Osteocyte (in vitro differentiated cells): ENCODE measurements at places on chromosomes 3 and 15.

GRCh38 chr3:133662278-133662651 lies 524 bp upstream of the TOPBP1 start:
- DNase-seq, result no peak

DNA sequence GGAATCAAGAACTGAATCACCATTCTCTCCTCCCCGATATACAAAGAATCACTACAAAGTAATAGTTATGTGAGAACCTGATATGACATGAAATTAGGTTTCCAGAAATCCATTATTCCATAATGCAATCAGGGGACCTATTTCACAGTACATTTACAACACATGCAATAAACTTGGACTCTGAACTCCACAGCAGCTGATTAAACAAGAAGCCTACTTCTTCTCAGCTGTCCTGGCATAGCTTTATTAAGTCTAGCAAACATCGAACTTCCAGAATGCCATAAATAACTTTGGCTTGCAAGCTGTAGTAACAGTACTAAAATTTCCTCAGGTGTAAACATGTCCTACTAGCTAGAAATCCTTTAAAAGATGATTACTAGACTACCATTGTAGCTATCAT lies 17.8 kb downstream of the PDCD10 start:
- DNase-seq, result no peak

GRCh38 chr3:123871946-123872345 lies 12.2 kb downstream of the MYLK start:
- no peak for DNase-seq

- no peak for DNase-seq
Measured at GRCh38 chr3:19540464-19540863, 392.2 kb downstream of the KCNH8 start.

DNA sequence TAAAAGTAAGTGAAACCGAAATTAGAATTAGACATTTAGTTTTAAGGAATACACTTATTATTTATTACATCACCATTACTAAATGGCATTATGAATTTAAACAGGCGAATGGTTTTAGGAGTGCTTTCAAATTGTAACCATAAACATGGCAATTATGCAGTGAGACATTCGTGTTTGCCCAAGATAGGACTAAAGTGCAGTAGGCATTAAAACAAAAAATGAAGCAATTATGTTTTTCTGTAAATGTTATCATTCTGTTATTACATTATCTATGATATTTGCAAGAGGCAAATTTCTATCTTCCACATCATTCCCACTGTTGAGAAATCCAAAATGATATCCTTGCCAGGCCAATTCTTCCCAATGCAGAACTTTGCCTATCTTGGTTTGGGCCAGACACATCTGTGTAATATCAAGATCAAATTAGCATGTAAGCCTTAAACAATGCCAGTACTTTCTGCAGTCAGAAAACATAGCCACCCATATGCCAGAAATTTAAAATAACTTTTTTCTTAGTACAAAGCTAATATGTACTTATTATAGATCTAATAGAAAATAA lies 156.9 kb downstream of the ATP8B4 start:
- DNase-seq, result no peak

DNA sequence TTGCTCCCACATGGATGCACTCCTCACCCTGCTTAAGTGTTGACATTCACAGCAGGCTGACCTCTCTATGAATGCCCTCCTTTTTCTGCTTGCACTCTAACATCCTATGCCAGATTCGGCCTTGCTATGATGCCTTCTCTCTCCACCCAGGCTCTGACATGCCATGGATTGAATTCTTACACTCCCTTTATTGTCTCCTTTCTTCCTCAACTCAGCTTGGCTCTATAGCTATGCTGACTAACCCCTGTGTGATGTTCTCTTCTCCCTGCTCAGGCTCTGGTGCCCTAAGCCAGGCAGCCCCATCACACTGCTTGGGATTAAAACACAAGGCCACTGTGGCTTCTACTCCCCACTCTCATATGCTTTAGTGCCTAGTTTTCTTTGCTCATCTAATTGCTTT lies 563.7 kb downstream of the NSUN3 start:
- no peak for DNase-seq
